Thoracic aorta (tissue), 2 donors: ENCODE measurements at places on chromosomes 7 and 10.

- DNase-seq = no peak
Measured at GRCh38 chr10:119395280-119396007, 147.1 kb downstream of the RGS10 start.

- no peak for DNase-seq
Measured at GRCh38 chr10:17227367-17228090, 512 bp upstream of the VIM start.

DNA sequence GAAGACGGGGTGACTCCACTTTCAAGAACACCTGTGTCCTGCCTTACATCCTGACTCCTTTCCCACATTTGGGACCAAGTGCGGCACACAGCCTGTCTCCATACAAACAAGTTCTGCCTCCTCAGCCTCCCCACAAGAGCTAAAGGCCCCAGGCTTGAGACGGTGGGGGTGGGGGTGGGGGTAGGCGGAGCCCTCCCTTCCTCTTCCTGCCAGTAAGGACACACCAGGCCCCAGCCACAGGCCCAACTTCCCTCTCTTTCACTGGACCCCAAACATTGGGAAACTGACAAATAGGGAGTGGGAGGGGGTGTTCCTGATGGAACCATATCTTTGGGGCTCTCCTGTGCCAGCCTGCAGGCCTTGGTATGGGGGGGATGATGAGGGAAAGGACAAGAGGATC lies 4.6 kb downstream of the CDK5 start:
- no peak for DNase-seq

DNA sequence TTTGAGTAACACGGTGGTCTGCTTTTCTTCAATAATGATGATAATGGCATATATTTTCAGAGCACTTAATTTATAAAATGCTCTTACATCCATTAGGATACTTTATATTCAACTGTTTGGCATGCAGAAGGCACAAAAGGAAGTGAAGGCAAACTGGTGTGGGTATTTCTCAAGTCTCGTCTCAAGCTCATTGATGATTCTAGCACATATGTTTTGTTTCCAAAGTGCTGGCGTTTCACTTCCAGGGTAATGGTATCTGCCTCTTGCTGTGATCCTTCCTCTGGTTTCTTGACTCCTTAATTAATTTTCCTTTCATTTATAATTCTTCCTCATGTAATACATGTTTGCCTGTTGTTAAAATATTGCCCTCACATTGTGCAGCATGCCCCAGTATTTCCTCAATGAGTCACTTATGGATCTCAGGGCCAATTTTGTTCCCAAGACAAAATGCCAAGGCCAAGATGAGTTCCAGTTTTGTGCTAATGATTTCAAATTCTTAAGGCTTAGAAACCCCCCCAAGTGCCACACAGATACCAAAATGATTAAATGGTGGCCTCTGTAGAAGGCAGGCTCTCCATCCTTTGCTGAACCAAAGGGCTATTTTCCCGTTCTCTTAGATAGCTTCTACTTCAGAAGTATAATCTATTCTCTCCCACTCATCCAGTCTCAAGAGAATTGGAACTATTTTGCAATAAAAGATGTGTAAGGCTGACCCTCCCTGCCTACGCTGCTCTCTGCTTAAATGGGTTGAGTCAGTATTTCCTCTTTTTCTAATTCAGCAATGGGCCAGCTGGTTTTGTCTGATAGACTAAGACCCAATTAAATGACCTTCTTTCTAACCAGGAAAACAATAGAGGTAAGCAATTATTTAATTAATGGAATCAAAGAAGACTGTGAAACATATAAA lies 171.2 kb downstream of the ZNF365 start:
- no peak for DNase-seq

DNA sequence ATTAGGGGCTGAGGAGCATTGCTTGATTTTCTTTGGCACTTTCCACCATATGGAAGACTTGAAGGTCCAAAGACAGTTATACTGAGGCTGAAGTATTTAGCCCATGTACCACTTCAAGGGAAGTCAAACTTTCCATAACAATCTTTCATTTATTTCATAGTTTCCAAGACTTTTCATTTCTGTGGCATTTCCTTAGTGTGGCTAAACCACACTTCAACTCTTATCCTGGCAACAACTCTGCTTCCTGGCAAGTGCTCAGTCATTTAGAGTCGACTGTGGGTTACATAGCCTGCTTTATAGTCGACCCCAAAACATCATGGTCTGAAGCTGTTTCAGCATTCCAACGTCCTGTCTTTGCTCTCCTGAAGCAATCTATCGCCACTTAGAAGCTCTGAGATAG lies 343.0 kb upstream of the SEMA3D start:
- no peak for DNase-seq

DNA sequence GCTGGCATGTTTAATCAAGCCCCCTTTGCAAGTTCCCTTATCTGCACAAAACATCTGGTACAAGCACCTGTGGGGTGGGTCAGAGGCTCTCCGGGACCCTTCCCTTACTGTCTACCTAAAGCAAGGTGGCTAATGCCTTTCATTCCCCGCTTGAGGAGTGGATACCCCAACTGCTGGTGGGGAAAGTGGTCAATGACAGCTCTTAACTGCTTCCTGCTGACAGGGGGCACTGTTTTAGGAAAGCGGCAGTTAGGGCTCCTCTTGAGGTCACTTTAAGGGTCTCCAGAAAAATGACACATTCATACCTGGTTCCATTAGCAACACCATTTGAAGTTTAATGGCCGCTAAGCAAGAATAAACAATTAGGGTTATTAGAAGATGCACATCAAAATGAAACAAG lies 761.8 kb upstream of the PHF14 start:
- DNase-seq = no peak

- DNase-seq = no peak
Measured at GRCh38 chr7:14449291-14449690, 453.3 kb downstream of the DGKB start.

GRCh38 chr10:63265683-63266235 lies 132.6 kb downstream of the NRBF2 start:
- DNase-seq = no peak

GRCh38 chr10:23439452-23439960 lies 631 bp downstream of the OTUD1 start:
- no peak for DNase-seq

DNA sequence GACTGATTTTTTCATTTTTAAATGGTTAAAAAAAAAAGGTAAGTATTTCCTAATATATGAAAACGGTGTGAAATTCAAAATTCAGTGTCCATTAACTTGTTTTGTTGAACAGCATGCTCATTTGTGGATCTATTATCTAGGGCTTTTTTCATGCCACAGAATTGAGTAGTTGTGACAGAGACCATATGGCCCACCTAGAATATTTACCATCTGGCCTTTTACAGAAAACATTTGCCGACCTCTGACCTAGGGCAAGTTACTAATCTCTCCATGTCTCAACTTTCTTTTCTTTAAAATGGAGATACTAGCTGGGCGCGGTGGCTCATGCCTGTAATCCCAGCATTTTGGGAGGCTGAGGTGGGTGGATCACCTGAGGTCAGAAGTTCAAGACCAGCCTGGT lies 41.3 kb downstream of the GRK5 start:
- no peak for DNase-seq

DNA sequence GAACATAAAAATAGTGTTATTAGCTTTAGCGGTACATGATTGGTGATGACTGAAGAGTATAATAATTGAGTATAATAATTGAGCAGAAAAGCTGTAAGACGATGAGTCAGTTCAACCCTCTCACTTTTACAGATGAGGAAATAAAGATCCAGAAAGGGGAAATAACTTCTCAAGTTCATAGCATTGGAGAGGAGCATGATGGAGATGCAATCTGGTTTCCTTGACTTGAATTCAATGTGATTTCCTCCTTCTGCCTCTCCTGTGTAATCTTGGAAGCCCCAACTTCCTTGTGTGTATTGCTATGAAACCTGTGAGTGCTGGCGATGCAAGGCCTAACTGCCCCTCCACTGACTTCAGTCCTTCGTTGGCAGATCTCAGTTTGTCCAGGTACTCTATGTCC lies 265.1 kb downstream of the LRMDA start:
- DNase-seq = no peak

- DNase-seq = no peak
Measured at GRCh38 chr10:84340187-84340586, 11.8 kb downstream of the CCSER2 start.

- no peak for DNase-seq
Measured at GRCh38 chr10:127117125-127117524, 79.3 kb downstream of the INSYN2A start.

DNA sequence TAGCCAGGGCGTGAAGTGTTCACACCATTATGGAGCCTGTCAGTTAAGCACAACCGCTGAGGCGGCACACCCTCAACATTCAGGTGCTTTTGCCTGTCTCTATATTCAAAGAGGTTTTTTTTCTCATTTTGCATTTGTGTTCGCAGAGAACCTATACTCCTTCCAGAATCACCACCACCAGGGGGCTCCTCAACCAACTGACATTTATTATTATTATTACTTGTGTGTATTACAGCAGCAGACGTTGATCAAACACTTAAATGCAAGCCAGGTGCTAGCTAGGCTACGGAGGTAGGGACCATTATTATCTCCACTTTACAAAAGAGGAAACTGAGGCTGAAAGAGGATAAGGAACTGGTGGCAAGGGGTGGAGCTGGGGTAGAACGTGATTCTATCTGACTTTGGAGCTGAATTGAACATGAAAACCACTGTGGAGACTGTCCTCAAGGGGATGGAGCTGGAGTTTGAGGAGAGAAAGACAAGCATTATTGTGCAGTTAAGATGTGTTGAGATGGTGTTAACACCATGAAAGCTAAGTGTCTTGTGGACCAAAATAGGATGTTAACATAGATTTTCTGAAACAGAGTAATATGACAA lies 133.8 kb upstream of the PLXNA4 start:
- DNase-seq = no peak

DNA sequence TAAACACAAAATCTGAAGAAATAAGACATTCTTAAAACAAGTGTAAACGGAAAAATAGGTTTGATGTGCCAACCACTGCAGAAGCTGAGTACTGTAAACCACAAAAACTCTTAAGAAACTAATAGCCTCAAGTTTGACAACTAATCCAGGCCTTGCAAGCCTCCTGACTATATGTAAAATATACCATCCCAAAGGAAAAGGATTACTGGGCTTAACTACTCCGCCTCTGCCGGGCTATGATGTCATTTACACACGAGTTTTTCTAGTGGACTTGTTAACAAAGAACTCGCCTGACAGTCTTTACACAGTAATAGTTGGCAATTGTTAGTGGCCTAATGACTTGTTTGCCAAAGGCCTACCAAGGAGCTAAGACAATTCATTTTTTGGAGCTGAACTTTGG lies 2.1 kb downstream of the KIF5B start:
- DNase-seq = no peak

GRCh38 chr10:121845044-121845784 lies 82.6 kb downstream of the ATE1 start:
- DNase-seq = no peak

GRCh38 chr10:30719832-30720231 lies 90.3 kb upstream of the LYZL2 start:
- no peak for DNase-seq

GRCh38 chr10:49508654-49509053 lies 30.3 kb downstream of the ERCC6 start:
- no peak for DNase-seq

GRCh38 chr7:148173369-148173768 lies 417.2 kb upstream of the C7orf33 start:
- DNase-seq = no peak

- DNase-seq = no peak
Measured at GRCh38 chr7:6615723-6616555, 529 bp downstream of the ZNF853 start.

DNA sequence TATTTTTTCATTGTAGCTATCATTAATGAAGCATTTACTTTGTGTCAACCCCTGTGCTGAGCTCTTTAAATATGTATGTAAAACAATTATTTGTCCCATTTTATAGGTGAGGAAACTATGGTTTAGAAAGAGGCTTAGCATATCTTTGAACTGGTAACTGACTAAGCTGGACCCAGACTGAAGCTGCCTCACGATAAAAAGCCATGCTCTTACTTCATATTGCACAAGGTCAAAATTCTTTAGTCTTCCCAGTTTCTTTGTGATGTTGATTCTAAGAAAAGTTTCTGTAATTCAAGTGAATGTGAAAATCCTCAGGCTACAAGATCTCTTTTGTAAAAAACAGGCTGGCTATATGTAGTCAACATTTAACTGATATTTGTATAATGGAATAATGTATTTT lies 46.6 kb upstream of the SLC16A12 start:
- DNase-seq = no peak
